ENCODE measurements at places on chromosomes 13 and 19.

DNA sequence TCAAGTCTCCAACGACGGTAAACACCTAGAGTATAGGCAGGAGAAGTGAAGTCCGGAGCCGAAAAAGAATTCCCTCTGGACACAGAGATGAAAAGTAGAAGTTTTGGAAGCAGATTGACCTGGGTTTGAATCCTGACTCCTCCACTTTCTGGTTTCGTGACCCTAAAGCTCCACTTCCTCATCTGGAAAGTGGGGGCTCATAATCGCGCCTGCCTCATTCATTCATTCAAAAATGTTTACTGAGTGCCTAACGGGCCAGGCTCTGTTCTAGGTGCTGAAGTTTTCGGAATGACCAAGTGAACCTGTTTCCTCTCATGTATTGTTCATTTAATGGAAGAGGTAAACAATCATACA, 7.1 kb upstream of the EML2 start:
- no peak for DNase-seq

- DNase-seq = no peak
Observed at GRCh38 chr19:49954933-49955332, 6.0 kb downstream of the SIGLEC11 start.

DNA sequence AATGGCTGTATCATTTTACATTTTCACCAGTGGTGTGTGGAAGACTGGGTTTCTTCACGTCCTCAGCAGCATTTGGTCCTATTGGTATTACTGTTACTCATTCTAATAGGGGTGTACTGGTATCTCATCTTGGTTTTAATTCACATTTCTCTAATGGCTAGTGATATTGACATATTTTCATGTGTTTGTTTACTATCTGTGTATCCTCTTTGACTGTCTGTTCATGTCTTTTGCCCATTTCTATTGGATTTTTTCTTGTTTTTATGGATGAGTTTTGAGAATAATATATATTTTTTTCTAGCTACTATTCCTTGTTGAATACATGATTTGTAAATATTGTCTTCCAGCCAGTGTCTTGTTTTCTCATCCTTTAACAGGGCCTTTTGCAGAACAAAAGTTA, 13.8 kb downstream of the IFNL2 start:
- DNase-seq = no peak

- DNase-seq = no peak
Observed at GRCh38 chr19:41813911-41814310, 17.5 kb downstream of the CEACAM3 start.

- DNase-seq = no peak
Observed at GRCh38 chr19:49210108-49210900, 52.7 kb downstream of the TRPM4 start.

- DNase-seq = no peak
Observed at GRCh38 chr19:12015753-12016116, 19.7 kb downstream of the ZNF433 start.

DNA sequence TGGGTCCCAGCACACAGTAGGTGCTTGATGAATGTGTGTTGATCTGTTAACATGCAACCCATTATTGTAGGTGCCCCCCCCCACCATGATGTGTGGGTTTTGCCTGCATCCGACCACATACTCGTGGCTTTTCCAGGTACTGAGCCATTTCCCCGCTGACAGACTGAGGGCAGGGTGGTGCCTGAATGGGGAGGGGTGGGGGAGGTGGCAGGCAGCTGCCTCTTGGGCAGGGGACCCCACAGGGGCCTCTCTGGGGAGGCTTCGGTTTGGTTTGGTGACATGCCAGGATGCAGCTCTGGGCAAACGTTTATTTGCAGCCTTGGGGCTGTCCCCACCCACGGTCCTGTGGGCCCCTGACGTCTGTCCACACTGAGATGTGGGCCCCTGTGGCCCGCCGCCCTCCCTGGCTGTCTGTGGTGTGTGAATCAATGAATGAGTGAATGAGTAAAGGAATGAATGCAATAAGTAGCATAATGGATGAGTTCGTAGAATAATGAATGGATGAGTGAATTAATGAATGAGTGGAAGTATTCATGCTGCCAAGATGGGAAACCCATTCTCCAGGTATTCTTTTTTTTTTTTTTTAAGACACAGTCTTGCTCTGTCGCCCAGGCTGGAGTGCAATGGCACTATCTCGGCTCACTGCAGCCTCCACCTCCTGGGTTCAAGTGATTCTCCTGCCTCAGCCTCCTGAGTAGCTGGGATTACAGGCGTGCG, 9.0 kb upstream of the JUND start:
- no peak for DNase-seq

DNA sequence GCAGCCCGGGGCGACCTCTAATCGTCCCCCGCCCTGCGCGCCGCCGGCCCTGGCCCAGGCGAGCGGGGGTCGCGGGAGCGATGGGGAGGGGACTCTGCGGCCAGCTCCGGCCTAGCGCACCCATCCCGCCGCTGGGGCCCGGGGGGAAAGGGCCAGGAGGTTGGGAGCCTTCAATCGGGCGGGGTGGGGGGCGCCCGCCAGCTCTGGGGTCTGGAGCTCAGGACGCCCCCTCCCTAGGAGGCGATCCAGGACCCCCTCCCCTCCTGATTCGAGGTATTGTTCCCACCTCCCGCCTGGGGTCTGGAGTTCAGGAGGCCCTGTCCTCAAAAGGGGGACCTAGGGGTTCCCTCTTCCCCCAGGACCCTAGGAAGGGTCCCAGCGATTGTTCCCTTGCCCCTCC, 430 bp downstream of the ZNF358 start:
- no peak for DNase-seq

- DNase-seq = no peak
Observed at GRCh38 chr19:15471639-15472101, 7.3 kb upstream of the RASAL3 start.

GRCh38 chr19:23002690-23003422, at the start of gene ZNF728:
ZNF728 (minus strand) TSS chr19:23003176; CDS start chr19:23003030, 146 bp downstream.
- DNase-seq = peak; percentile 7

Data from G401 (cell line).